Stimulated activated CD8-positive, alpha-beta memory T cell treated with anti-CD3 and anti-CD28 coated beads, Interleukin-7, amount 100 ng/mL, for 1 hour (primary cell): ENCODE measurements at places on chromosomes 3 and 15.

- no peak for DNase-seq
Measured at GRCh38 chr15:66620341-66620740, 54.5 kb upstream of the LCTL start.

- DNase-seq, result no peak
Measured at GRCh38 chr15:85646538-85647091, 148.1 kb downstream of the KLHL25 start.

DNA sequence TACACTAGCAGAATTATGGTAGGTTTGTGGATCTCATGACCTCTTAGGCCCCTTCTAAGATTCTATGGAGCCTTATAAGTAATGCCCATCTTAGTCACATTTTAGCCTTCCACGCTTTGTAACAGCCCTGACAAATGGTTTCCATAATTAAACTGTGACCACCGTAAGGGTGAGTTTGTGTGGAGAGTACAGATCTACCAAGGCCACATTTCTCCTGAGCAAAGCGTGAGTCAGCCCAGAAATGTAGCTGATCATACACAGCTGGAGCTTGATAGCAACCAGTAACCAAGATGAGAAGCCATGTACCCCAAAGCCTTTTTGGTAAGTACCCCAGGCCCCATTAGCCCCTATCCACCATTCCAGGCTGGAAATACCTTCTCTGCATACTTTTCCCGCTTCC is 31.7 kb downstream of the CHAC1 start:
- no peak for DNase-seq

- no peak for DNase-seq
Measured at GRCh38 chr3:168295027-168295426, 199.3 kb upstream of the GOLIM4 start.

DNA sequence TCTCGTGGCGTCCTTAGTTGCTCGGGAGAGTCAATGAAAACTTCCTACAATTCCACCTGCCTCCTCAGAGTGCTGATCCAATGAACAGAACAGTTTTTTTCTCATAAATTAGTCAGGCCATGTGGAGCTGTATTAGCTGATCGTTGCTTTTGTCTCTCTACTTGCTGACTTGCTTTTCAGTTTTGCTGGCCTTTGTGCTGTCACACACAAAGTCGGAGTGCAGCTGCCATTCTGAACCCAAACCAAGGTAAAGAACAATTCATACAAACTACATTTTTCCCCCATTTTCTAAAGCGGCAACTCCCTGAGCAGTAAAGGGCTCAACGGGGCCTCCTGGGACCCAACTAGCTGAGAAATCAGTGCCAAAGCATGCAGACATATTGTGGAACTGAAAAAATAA is 43.1 kb downstream of the MEIS2 start:
- no peak for DNase-seq

GRCh38 chr3:112143251-112143650 is 10.2 kb upstream of the GCSAM start:
- DNase-seq, result no peak

GRCh38 chr15:65115086-65115485 is at the start of gene UBAP1L:
Gene UBAP1L (minus strand): TSS chr15:65115200. CDS start chr15:65106215, 8,985 bp downstream.
- no peak for DNase-seq
